NCI-H2107 (cell line): ENCODE measurements at places on chromosomes 2 and 18.

DNA sequence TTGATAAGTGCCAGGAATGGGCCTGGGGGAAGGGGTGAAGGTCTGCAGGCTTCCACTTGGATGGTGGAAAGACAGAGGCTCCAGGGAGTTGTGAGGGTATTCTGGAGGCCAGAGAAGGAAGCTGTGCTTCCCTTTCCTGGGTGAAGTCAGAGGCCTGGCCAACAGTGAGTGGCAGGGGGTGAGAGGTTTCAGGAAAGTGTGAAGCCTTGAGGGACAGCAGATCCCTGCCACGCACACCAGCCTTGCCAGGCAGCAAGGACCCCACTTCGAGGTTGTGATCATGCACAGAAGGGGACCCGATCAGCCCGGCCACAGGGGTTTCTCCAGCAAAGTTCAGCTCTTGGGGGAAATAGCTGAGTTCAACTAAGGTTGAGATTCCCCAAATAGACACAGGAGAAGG lies 66.5 kb downstream of the SMAD7 start:
- no peak for DNase-seq

DNA sequence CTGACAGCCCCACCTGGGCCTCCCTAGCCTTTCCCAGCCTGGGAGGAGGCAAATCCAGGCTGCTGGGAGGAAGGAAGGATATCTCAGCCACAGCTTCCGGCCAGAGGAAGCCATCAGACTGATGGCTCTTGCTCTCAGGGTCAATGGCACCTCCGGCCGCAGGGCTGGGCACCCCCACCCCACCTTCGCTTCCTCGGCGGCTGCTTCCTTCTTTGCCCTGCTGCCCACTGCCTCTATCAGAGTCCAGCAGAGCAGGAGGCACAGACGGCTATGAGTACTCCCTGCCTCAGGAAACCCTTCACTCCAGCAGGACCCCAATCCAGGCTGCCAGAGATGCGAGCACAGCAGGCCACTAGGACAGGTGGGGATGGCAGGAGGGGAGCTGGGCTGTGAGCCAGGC lies 3.3 kb downstream of the SEMA4C start:
- no peak for DNase-seq

- DNase-seq, result no peak
Measured at GRCh38 chr18:11155034-11155759, 5.8 kb upstream of the PIEZO2 start.

DNA sequence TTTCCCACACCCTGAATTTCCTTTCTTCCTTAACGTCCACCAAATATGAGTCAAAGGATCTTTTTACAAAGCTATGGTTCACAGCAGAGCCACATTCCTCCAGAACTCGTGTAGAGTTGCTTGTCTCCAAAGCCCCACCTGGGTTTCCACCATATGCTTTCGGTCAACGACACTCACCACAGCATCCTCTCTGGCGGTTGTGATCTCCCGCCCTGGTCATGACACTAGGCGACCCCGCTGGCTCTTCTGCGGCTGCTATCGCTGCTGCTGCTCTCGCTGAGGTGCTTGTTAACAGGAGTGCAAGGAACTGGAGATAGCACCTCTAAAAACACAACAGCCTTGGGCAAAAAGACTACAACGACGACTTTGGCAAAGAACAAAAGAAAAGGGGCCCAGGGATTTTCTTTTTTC lies 340 bp downstream of the SLC40A1 start:
- no peak for DNase-seq

- DNase-seq, result no peak
Measured at GRCh38 chr2:135617501-135618015, 86.3 kb downstream of the R3HDM1 start.
